ENCODE measurements at places on chromosomes 7 and 10.

DNA sequence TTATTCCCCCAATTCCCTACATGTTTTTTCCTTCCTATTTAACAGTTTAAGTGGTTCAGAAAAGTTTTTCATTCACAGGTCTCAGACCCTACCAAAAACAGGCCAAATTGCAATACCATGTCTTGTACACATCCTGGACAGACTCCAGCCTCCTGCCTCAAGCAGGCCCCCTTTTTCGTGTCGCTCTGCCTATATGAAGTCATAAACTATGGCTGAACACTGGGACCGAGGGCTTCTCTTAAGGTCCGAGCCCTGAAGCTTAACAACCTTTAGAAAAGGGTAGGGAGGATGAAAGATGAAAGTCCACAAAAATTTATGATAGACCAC is 1.4 kb downstream of the FBXW4 start:
- DNase-seq: no peak

GRCh38 chr10:100697070-100697469 is 48.3 kb upstream of the PAX2 start:
- DNase-seq: no peak

- no peak for DNase-seq
Measured at GRCh38 chr7:38375453-38375852, 102.0 kb upstream of the TARP start.

GRCh38 chr10:19993714-19994315 is 177.6 kb downstream of the PLXDC2 start:
- no peak for DNase-seq

DNA sequence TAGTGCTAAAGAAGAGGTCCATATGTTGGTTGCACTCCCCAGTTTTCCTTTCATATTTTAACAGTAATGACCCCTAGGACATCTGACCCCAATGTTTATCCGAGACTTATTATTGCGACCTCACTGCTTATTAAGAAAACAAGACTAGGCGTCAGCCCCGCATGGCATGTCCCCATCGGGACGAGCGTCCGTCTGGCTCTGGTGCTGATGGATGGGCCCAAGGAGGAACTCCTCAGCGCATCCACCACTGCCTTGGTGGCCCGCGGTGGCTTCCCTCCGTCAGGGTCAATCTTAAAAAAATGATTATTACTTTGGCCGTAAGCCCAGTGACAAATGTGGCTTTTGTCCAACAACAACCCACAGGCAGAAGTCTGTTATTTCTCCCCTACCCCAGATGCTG is 40.1 kb upstream of the CXCL12 start:
- no peak for DNase-seq

- no peak for DNase-seq
Measured at GRCh38 chr10:64760371-64760770, 1239.2 kb downstream of the REEP3 start.

DNA sequence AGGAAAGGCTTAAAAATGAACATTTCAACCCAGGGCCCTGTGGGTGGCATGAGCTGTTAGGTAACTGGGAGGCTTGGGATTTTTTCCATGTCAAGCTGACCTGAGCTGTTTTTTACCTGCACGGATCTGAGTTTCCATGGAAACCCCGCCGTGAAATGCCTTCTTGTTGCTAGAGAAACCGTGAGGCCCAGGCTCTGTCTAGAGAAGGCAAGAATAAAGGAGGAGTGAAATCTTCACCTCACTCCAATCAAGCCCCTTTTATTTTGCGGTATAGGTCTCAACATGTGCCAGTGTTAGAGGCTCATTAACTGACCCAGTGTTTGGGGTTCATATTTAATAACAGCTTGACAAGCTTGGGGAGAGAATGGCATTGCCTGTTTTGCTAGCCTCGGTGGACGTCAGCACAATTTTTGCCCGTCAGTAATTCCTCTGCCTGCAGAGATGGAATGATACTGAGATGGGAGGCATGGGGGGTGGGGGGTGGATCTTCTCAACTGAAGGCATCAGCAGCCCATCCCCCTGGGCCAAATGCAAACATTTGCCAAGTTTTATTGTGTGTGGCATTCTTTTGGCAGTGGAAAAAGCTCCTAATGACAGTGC is 48.9 kb upstream of the PDCD4 start:
- DNase-seq: no peak

DNA sequence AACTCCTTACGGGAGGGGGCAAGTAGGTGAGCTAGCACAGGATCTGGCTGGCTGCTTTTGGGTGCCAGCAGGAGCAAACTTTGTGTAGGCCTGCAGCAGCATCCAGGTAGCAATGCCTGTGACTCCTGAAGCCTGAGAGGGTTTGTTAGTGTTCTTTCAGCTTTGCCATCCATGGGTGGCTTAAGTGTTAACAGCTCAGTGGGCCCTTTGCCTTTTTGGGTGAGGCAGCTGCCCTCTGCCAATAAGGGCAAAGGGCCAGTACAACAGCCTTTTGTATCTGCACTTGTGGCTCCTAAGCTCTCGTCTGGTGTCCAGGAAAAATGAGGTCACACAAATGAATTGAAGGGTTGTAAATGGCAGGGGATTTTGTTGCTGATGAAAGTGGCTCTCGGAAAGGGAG is 359.0 kb upstream of the CHRM2 start:
- DNase-seq: no peak

DNA sequence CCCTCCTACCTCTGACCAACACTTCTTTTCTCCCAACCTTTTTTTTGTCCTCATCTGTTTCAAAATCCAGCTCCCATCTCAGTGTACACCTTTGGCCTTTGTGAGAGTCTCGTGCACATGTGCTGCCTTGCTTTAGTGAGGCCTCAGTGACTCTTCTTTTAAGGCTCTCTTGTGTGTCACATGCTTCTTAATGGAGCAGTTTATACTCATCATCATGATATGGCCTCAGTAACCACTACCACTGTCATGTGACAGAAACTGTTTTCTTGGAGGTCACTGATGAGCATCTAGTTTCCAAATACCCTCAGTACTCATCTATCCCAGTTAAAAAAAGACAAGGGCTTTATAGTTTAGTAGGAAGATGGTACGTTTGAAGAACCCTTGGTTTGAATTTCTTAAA is 8.1 kb upstream of the ARHGAP22 start:
- DNase-seq: no peak

GRCh38 chr10:58925381-58925780 is 251.1 kb upstream of the PHYHIPL start:
- no peak for DNase-seq

DNA sequence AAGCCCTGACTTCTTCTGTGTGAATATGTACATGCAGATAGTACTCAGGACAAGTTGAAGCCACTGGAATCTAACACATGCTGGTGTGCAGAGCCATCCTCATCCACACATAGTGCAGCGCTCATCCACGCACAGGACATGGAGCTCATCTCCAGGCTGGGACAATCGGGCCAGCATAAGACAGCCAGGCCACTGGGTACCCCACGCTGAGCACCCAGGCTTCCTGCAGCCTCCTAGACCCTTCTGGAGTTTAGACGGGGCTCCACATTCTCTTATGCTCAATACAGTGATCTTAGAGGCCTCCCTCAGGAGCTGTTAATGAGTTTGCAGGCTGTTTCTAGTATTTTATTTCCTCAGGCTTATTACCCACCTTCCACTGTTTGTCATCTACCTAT is 238.9 kb downstream of the TNS3 start:
- no peak for DNase-seq

- DNase-seq: no peak
Measured at GRCh38 chr10:76244061-76244686, 812.8 kb downstream of the LRMDA start.

DNA sequence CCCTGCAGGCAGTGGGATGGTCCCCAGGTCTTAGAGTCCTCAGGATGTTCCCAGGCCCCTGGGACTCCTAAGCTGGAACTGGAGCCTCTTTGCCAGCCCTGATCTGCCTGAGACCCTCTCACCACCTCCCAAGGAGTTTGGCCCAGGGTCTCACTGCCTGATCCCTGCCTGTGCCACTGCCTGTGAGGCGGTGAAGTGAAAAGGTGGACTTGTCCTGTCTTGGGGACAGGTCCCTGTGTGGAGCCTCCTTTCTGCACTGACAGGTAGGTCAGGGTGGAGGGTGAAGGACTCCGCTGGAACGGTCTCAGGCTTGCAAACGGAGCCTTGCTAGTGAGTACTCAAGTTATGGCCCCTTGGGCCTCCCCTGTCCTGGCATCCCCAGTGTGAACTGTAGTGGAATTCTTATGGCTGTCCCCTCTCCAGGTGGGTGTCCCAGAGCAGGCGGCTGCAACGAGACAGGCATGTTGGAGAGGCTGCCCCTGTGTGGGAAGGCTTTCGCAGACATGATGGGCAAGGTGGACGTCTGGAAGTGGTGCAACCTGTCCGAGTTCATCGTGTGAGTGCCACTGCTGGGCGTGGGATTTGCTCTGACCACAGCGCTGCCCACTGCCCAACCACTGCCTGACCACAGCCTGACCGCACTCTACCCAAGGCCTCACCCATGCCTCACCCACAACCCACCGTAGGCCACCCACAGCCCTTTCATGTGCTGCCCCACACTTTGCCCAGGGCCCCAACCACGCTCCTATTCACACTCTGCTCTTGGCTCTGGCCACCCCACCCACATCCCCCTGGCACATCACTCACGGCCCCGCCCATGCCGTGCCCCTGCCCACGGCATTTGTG is 19.5 kb downstream of the RAMP3 start:
- DNase-seq: no peak

DNA sequence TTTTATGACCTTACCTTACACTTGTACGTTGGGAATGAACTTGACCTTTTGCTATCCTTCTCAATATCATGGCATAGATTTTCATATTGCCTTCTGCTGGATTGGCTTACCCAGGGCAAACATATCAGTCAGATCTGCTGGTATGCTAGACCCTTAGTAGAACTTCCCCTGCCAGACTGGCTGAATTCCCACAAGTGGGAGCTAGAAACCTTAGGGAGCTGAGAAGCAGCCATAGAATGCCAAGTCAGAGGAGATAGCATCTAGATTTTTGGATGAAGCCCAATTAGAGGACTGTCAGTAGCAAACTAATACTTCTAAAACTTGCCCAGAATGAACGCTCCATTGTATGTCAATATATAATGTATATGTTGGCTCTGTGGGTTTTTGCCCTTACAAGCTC is 385.0 kb downstream of the NXPH1 start:
- DNase-seq: no peak

DNA sequence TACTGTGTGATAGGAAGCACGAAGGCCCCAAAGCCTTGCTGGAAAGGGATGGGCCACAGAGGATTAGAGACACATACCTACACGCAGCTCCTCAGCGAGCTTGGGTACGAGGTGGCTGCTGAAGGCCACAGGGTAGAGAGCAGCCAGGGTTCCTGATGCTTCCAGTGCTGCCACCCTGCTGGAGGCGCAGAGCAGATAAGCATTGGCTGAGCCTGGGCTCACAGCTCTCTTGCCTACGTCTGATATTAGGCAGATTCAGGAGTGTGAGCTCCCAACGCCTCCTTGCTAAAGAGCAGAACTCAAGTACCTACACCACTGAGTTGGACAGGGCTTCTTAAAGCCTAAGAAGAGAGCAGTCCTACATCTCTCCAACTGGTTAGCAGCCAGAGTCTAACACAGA is 20.0 kb downstream of the ZDHHC16 start:
- DNase-seq: no peak

DNA sequence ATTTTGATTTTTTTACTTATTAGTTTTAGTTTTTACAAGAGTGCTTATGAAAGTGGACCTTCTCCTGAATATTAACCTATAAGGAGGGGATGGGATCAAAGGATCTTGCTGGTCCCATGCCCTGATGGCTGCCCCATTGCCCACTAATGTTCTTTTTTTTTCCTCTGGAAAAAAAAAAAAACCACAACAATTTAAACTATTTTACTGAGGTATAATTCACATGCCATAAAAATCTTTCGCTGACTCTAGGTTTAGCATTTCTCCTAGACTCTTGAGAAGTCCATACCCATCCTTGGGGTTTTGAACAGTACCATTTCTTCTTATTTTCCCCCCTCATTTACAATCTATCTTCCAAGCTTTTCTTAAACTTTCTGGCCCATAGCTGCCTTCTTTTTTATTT is 481.8 kb downstream of the TFEC start:
- no peak for DNase-seq

DNA sequence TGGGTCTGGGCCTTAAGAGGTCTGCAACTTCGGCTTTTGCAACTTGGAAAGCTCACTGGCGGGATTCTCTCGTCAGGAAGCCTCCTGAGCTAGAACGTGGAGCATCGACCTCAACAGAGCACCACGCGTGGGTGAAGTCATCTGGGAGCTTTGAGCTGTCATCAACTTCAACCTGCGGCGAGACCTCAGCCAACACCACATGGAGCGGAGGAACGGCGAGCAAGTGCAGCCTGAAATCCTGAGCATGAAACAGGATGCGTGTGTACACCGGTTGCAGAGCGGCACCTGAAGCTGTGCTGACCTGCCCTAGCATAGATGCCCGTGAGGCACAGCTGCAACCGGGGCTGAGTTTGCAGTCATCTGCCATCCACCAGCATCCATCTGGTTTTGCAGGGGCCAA is 295.7 kb upstream of the SHH start:
- no peak for DNase-seq

Measured in NCI-H2081 treated with DMSO at 0.1 percent for 48 hours (cell line).